ENCODE measurements at places on chromosomes 4 and X.

DNA sequence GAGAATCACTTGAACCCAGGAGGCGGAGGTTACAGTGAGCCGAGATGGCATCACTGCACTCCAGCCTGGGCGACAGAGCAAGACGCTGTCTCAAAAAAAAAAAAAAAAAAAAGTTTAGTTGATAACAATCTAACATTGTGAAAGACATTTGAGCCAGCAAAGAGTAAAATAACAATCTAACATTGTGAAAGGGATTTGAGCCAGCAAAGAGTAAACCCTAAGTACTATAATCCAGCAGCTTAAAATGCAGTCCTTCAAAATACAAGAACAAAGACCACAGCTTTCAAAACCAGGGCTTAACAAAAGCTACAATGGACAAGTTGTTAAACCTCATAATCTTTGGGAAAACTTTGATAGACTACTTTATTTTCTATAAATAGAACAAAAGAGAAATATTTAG is 16.9 kb downstream of the MFAP3L start:
- DNase-seq, result no peak

DNA sequence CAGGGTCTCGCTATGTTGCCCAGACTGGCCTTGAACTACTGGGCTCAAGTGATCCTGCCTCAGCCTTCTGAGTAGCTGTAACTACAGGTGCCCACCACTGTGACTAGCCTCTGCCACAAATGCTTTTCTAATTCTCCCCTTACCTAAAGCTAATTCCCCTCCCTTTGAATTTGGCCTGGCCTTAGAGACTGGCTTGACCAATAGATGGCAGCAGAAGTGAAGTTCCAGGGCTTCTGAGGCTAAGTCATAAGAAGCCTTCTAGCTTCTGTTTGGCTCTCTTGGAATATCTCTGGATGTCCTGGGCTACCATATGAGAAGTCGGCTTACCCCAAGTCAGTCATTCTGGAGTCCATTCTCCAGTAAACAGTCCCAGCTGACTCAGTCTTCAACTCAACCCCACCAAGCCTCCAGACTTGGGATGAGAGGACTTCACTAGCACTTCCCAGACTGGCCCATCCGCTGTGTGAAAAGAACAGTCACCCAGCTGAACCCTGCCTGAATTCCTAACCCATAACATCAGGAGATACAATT is 61.0 kb downstream of the HPRT1 start:
- peak; percentile 80 for DNase-seq

DNA sequence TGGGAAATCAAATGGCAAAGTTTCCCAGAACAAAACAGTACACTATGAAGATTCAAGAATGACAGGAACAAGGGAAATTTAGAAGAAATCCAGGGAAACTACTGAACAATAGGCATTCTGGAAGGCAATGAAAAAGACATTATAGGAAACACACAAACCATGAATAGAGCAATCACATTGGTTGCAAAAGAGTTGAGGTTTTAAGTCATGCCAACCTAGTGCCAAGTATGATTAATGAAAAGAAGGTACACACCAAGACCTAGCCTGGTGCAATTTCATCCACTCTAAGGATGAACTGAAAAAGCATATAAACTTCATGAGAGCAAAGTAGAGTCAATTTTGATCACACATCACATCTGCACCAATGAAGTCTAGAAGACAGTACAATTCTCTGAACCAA is 326.9 kb downstream of the PDHA2 start:
- DNase-seq, result peak; percentile 35

- DNase-seq, result no peak
These were observed 60.1 kb upstream of the NAP1L5 start for GRCh38 chr4:88757776-88758175.

- DNase-seq, result peak; percentile 62
These were observed 24.3 kb upstream of the TET2 start for GRCh38 chr4:105122350-105122749.

All from fibroblast of pulmonary artery (primary cell).